Heart left ventricle (tissue), 16 donors: ENCODE measurements at places on chromosomes 2 and 18. TPM values are rescaled to one million over a fixed set of nuclear protein-coding genes. Genes with fewer than 3 reads are reported as not detected.

- no peak for DNase-seq
Observed at GRCh38 chr2:181218401-181218821, 238.0 kb downstream of the UBE2E3 start.

- DNase-seq: no peak
Observed at GRCh38 chr2:70029814-70030409, 57.4 kb upstream of the PCBP1 start.

DNA sequence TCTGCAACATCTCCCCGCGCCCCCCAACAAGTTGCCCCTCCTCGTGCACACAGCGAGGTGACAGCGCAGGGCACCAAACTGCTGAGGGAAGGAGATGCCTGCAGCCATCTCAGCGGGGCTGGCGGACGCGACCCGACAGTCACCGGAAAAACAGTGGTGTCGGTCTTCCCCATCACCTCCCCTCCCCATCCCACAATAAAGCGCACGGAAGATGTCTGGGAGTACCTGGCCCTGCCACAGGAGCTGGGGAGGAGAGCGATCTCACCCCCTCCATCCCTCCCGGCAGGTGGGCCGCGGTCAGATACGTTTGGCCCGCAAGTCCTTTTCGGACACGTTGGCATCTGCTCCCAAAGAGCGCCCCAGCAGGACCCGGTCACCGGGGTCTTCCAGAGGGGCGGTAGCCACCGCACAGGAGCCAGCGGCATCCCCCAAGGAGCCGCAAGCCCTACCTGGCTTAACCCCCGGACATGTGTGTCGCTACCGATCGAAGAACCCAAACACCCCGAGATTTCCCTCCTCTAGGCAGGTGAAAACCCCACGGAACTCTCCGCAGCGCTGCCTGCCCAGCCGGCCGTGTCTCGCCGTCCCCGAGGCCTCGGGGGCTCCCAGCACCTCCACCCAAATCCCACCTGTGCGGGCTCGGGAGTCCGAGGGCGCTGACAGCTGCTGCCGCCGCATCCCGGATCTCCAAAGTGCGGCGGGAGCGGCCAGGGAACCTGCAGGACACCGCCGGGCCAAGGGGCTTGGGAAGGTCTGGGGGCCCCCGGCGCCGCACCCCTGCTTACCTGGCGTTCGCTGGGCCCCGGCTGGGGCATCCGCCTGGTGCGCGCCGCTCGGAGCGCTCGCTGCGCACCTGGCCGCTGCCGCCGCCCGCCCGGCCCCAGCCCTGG is 657 bp downstream of the ATP8B1 start:
- DNase-seq: no peak

DNA sequence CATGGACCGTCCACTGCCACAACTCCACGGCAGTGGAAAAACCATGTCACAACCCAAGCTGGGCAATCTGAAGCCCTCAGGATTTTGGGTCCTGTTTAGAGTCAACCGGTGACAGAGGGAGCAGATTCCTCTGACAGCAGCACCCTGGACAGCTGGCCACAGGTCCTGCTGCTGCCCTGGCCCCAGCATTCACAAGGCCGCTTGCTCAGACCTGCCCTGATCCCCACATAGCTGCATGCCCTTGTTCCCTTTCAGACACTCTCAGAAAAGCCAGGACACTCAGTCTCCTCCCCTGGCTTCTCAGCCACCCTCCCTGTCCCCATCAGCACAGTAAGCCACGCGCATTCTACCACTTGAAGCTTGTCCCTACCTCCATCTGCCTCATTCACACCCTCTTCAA is 1.6 kb downstream of the COPS9 start:
- no peak for DNase-seq

- no peak for DNase-seq
Observed at GRCh38 chr2:178825183-178825582, 18.0 kb upstream of the TTN start.

- DNase-seq: no peak
Observed at GRCh38 chr2:5546181-5546580, 146.0 kb upstream of the SOX11 start.

DNA sequence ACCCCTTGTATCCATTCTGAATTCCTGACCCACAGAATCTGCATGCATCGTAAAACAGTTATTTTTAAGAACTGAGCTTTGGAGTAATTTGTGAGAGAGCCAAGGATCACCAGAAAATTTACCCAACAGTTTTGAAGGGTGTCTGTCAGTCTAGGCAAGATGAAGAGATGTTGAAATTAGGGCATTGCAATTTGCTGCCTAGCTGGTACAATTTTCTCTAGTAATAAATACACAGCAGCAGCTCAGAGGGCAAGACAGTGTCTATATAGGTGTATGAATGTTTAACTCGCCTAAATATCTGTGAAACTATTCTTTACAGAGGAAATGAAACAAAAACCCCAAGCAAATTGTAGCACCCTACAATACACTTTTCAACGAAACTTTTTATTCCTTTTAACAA is 377.8 kb upstream of the POU3F3 start:
- no peak for DNase-seq

DNA sequence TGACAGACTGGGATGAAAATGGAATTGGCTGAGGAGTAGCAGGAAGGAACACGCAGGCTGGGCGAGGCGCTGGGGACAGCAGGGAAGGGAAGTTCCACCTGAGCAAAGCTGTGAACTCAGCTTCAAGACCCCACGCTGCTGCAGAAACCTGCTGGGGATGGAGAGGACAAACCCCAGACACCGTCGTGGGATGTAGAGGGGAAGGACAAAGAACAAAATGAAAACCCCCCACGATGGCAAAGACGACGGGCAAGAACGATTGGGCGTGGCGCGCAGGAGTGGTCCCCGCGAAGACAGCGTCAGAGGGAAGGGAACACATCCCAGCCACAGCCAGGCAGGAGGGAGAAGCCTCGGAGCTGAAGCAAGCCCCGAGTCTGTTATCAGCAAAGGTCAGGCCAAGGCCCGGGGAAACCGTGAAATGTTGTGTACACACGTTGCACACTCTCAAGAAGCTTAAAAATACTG is 222.9 kb downstream of the NDUFA10 start:
- no peak for DNase-seq

GRCh38 chr2:186977433-186978045 is 128.6 kb upstream of the ZSWIM2 start:
- DNase-seq: no peak

- peak; percentile 7 for DNase-seq
Observed at GRCh38 chr2:128798502-128799283, 480.0 kb upstream of the HS6ST1 start.

GRCh38 chr18:58545338-58546296 is 83.3 kb downstream of the ALPK2 start:
- DNase-seq: no peak

- DNase-seq: no peak
Observed at GRCh38 chr2:64153811-64154210, 9.6 kb upstream of the PELI1 start.

- DNase-seq: no peak
Observed at GRCh38 chr2:126542247-126542646, 113.7 kb upstream of the GYPC start.

DNA sequence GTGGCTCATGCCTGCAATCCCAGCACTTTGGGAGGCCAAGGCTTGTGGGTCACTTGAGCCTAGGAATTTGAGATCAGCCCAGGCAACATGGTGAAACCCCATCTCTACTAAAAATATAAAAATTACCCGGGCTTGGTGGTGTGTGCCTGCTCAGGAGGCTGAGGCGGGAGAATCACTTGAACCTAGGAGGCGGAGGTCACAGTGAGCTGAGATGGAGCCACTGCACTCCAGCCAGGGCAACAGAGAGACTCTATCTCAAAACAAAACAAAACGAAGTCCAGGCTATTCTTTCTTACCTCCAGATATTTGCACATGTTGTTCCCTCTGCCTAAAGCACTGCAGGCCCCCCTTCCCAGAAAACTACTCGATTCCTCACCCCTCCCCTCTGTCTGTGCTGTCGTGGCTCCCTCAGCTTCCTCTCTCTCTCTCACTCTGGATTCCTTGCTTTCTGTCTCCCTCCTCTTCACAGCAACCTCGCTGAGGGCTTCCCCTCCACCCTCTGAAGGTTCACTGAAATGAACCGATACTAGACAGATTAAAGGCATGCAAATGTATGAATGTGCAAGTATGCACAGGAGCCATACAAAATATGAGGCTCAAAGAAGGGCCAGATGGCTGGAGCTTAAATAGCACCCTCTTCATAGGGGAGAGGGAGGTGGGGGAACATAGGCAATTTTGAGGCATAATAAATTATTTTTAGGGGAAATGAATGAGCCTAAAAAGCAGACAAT is 18.5 kb downstream of the TMEM177 start:
- no peak for DNase-seq

DNA sequence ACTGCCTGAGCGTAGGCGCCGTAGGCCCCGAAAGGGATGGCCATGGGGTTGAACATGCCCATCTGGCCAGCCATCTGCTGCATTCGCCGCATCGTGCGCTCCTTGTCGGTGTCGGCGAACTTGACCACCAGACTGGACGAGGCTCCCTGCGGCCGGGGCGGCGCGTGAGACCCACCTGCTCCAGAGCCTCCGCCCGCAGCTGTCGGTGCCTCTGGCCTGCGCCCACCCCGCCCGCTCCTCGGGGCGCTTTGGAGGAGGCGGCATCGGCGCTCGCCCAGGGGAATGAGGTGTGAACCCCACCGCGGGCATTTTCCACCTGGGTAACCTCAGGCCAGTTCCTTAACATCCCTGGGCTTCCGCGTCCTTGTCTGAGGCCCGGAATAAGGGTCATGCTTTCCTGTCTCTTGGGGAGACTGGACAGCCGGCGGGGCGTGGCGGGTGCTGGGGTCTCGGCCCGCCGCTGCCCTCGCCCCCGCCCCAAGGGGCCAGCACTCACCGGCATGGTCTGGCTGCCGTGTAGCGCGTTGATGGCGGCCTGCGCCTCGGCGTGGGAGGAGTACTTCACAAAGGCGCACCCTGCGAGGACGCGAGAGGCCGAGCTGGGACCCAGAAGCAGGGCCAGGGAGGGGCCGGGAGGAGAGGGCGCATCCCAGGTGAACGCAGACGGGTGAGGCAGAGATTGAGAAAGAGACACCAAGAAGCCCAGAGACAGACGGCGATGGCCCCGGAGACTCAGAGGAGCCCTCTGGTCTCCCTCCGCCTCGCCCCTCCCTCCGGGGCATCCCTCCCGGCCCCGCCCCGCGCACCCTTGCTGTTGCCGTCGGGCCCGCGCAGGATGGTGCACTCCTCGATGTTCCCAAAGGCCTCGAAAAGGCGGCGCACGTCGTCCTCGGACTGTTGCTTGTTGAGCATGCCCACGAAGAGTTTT is 291.0 kb downstream of the CELF4 start:
- DNase-seq: no peak

DNA sequence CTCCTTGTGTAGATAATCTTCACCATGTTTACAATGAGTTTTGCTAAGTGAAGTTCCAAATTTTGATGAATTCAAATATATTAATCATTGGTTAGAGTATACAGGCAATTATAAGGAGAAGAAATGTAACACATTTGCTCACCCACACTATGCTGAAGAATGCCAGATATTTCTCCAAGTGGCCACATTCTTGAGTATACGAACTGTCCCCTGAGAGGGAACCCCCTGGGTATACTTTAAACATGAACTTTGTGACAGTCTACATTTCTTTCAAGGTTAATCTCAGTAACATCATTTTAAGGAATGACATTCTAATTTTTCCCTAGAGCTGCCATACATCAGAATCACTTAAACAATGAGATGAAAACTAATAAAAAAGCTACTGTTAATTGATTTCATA is 39.8 kb upstream of the CDKL4 start:
- DNase-seq: no peak

GRCh38 chr18:3052411-3052758 is 39.4 kb upstream of the LPIN2 start:
- DNase-seq: no peak

GRCh38 chr18:14943486-14943885 is 195.5 kb downstream of the ANKRD30B start:
- DNase-seq: no peak

DNA sequence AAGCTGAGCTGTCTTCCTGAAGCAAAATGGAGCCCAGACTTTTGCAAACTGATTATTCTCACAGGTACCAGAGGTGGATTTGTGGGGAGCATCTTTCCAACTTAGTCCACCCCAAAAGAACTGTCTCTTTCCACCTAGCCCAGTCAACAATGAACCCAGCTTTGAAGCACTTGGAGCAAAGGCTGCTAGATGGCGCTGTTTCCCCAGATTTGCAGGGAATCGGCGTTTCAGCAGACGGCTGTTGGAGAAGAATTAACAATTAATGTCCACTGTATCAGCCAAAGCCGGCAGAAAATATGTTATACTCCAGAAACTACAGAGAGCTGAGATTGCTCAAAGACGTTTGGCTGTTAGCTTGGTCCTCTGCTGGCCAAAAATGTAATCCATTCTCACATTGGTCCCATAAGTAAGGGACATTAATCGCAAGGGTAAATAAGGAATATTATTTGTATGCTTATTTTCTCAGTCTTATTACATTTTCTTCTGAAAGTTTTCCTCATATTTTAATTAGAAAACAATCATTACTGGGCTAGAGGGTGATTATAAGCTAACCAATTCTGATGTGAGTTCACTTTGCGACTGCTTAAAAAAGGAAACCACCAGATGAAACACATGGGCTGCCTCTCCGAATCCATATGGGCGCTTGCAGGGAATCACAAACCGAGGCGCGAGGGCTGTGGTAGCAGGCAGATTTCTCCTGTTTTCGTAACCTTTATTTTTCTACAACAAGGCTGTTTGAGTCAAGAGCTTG is 423.8 kb upstream of the MEX3C start:
- peak; percentile 32 for DNase-seq

DNA sequence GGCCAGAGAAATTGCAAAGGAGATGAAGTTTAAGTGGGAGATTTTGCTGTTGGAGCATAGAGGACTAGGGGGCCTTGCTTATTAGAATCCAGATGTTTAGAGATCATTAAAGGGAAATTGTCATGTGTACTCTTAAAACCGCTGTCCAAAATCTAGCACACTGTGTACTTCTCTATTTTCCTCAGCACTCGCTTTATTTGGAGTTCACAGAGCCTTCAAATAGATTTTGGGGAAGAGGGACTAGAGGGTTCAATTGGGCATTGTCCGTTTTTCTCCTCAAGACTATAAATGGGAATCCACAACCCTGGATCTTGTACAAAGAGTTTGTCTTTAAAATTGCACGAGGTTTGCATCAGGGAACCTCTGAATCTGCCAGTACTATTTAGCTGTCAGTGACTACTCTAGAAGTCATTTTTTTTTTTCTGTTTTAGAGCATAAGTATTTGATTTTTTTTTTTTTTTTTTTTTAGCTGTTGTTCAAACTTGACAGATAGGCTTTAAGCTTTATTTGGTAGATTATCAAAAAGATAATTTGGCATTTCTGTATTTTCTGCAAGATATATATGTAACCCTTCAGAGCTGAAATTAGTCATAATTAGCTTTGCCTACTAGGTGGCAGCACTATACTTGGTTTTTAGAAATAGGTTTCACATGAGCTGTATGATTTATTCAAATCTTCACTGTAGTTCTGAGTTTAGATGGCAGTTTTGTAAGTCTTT is 14.2 kb downstream of the PMS1 start:
- no peak for DNase-seq

The IL1F10 gene
- not detected for total RNA-seq

The ABCG5 gene
- not detected for total RNA-seq

The QPCT gene
- 3.1 TPM for total RNA-seq

The LINC00305 gene
- total RNA-seq: not detected

The PRKAG3 gene
- not detected for total RNA-seq

The ALLC gene
- not detected for total RNA-seq

The CHPF gene
- total RNA-seq: 187 TPM

The HOXD13 gene
- not detected for total RNA-seq

The SLC39A6 gene
- total RNA-seq: 12.9 TPM

The EML6 gene
- 0.25 TPM for total RNA-seq

The TCF23 gene
- total RNA-seq: not detected

The KCNS3 gene
- 1.7 TPM for total RNA-seq

The DSG1 gene
- total RNA-seq: 1.7 TPM

The TIA1 gene
- 42.1 TPM for total RNA-seq

The HK2 gene
- total RNA-seq: 17.1 TPM
